ENCODE measurements at places on chromosomes 6 and 20.

DNA sequence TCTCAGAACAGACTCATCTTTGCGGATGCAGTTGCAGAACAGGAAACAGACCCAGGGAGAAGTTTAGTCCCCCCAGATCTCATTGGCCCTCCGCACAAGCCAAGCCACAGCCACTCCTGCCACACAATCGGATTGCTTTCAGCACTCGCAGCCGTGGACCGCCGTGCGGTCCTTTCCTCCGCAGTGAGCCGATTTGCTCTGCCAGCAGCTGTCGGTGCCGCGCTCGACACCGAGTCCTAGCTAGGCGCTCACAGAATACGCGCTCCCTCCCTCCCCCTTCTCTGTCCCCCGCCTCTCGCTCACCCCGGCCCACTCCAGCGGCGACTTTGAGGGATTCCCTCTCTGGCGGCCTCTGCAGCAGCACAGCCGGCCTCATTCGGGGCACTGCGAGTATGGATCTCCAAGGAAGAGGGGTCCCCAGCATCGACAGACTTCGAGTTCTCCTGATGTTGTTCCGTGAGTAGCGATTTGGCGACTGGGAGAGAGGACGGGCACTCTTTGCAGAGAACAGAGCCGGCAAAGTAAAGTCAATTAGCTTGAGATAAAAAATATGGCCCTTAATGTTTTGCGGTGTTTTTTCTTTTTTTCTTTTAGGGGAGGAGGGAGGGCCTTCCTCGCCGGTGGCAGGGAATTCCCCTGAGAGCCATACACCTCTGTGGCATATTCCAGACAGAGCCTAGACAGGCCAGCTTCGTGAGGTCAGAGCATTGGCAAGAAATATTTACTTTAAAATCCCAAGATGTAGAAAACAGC is at the start of gene LAMP5:
Gene LAMP5, plus strand, starts transcription at position 130 of the 753 bp plus-strand sequence. Its CDS starts 263 bp downstream, at position 393.
- no peak for DNase-seq

DNA sequence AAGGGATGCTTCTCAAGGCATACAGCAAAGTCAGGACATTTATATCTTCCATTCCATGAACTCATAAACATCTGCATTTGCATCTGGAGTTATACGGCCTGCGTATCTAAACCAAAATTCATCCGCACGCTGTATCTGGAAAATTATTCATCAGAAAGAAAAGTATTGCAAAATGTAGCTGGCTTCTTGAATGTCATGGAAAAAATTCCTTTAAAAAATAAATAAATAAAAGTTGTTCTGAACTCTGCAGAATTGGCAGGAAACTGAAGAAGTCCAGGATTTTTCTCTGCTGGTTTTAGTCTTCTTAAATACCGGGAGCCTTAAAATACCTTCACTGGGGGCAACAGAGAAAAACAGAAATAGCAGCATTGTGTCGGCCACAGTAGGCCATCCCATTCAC is 23.7 kb upstream of the FOXF2 start:
- DNase-seq: no peak

GRCh38 chr6:145603424-145603833 is 131.9 kb downstream of the EPM2A start:
- DNase-seq: no peak

- no peak for DNase-seq
Measured at GRCh38 chr20:31473331-31474096, 1.4 kb downstream of the DEFB124 start.

DNA sequence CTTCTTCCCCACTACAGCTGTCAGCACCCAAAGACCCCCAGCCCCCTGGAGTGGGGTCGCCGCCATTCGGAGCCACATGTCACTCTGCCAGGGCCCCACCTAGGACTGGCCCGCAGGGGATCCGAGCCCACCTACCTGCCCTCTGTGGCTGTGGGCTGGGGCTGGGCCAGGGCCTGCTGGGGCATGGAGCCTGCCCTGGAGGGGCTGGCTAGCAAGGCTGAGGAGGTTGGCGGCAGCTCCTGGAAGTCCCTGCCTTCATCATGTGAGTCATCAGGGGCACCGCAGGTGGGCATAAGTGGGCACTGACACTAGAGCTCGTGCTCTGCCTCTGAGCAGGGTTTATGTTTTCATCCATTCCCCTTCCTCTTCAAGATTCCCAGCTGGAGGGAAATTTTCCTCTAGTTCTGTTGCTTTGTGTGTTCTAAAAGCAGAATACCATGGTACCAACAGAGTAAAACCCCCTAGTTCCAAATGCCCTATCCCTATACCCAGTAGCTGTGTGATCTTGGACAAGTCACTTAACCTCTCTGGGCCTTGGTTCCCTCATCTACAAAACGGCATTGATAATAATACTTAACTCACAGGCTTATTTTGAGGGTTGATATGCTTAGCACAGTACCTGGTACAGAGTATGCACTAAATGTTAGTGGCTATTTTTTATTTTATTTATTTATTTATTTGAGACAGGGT is 8.7 kb upstream of the FANCE start:
- DNase-seq: no peak

DNA sequence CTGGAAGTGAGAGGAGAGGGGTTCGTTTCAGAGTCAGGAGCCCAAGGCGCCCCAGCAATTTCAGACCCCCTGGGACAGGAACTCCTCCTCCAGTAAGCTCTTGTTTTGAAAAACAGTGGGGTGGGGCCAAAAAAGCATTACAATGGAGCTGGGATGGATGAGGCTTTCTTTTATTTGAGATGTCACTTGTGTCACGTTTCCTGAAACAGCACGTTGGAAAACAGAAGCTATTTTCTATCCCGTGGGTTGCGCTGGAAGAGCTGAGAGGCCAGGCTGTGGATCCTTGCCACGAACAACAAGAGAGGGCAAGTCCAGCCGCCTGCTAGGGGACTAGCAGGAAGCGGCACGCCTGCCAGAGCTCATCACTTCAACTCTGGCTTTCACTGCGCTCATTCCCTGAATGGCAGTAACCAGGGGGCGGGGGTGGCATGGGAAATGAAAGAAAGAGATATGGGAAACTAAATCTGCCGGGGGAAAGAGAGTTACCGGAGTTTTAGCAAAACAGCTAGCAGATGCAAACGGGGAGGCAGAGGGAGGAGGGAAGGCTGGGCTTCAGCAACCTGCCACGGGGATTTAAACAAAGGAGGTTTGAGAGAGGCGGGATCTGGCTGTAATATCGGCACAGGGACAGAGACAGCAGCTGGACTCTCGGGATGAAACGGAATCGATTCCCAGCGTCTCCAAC is 34.6 kb downstream of the GCNT2 start:
- DNase-seq: no peak

- no peak for DNase-seq
Measured at GRCh38 chr6:122347280-122347679, 52.2 kb upstream of the HSF2 start.

DNA sequence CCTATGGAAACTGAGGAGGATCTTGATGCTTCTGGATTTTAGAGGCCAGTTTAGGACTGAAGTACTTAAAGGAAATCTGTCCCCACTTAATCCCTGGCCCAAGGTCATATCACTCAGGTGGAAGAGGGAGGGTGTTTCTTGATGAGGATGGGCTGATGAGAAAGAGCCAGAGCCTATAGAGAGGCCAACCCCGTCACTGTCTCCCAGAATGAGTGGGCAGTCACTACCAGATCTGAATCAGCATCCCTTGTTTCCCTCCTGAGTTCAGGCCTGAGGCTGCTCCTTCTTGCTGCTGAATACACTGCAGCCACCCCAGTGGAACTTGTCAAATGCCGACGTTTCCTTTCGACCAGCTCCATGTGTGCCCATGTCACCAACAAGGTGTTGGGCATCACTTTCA is 14.8 kb downstream of the ARMC12 start:
- DNase-seq: no peak

DNA sequence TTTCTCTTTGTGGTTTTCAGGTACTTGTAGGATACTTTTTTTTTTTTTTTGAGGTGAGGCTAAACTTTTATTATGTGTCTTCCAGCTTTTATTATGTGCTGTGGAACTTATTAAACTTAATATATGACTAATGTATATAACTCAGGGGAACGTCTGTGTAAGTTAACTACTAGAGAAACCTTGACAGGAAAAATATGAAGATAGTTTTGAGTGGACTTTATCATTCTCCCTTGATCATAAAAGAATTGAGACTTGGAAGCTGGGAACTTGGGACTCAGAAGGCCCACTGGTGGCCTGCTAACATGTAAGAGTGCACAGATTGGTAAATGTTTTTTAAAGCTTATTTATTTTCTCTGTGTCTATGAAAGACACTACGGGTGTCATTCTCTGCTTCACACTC is 73.1 kb downstream of the CARMIL1 start:
- DNase-seq: no peak

DNA sequence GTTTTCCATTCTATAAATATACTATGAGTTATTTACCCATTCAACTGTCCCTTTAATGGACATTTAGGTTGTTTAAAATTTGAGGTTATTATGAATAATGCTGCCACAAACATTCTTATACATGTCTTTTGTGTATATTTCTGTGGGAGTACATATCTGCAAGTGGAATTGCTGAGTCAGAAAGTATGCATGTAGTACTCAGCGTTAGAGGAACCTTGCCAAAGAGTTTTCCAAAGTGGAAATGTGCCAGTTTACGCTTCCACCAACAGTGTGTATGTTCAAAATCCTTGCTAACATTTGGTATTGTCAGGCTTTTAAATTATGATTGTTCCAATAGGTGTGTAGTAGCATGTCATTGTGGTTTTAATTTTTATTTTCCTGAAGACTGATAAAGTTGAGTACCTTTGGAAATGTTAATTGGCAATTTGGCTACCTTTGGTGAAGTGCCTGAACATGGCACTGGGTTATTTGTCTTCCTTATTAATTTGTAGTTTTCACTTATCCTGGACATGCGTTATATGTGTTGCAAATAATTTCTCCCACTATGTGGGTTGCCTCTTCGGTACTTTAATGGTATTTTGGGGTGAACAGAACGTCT is 341.2 kb downstream of the CD83 start:
- DNase-seq: no peak

GRCh38 chr6:118506071-118506638 is 41.9 kb upstream of the PLN start:
- DNase-seq: no peak

GRCh38 chr6:62480544-62480943 is 194.5 kb upstream of the KHDRBS2 start:
- DNase-seq: no peak

DNA sequence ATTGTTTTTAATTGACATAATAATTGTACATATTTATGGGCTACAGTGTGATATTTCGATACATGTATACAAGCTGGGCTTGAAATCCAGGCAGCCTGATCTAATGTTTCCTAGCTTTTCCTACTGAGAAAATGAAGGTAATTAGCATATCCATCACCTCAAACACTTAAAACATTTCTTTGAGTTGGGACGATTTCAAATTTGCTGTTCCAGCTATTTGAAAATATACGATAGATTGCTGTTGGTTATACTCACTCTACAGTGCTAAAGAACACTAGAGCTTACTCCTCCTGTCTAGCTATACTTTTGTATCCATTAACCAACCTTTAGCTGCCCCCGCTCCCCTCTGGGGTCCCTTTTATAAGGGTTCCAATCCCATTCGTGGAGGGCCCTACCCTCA is 4.7 kb downstream of the LHFPL5 start:
- DNase-seq: no peak

DNA sequence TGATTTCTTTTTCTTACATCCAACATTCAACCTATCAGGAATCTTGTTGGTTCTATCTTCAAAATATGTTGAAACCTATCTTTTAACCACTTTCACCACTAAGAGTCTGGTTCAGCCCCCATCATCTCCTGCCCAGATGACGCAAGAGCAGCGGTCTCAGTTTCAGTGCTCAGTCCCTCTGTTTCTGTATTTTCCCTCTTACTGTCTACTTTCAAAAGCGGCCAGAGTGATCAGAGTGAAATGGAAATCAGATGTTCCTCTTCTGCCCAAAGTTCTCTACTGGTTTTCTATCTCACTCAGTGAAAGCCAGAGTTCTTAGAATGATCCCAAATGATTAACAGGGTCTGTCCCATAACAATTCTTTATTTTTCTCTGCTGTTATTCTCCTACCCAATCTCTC is 147.9 kb upstream of the PDE7B start:
- no peak for DNase-seq

DNA sequence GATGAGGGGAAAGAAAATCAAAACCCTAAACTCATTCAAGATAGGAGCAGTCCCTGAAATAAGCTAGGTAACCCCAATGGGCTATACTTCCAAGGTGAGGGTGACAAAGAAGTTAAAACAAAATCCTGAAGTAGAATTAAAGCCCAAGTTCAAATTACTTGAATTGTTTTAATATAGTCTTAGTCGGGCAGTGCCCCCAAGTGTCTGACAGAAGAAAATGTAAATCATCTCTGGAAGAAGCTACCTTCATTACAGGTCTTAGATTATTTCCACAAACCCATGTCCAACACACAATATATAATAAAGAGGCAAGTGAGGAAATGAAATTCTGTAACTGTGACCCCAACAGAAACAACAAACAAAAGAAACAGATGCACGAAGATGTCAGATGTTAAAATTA is 36.8 kb upstream of the L3MBTL3 start:
- DNase-seq: no peak

- no peak for DNase-seq
Measured at GRCh38 chr6:161414180-161414579, 140.3 kb upstream of the AGPAT4 start.

DNA sequence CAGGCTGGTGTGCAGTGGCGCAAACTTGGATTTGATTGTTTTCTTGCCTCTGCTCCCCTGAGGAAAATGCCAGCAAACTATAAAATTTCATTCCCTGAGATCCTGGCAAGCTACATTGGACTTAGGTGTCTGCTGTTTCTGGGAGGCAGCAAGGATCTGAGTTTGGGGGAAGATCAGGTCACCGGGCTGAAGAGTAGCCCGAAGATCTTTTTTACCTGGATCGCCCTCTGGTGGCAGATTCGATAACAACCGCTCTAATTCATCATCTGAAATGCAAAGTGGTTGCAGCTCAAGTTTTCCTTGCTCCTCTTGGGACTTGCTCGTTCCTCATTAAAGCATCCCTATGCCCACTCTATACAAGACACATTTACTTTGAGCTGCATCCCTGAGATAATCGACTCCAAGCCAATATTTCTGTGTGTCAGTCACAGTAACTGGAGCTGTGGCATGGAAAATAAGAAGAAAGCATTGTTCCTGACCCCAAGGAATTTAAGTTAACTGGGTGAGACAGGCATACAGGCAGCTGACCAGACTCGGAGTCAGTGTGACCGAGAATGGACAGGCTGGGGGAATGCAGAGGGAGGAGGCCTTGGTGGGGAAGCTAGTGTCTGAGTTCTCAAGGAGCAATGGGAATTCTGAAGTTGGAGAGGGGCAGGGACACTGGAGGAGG is 131.8 kb upstream of the PROKR2 start:
- DNase-seq: no peak

GRCh38 chr20:56516631-56517030 is 7.9 kb upstream of the FAM209A start:
- no peak for DNase-seq

GRCh38 chr6:3267162-3267561 is 8.4 kb downstream of the PSMG4 start:
- DNase-seq: no peak

- peak; percentile 80 for DNase-seq
Measured at GRCh38 chr6:107493158-107494057, 3.5 kb downstream of the SOBP start.

- DNase-seq: no peak
Measured at GRCh38 chr6:128284128-128284527, 236.3 kb downstream of the PTPRK start.

GRCh38 chr6:82068721-82069120 is 178.8 kb downstream of the IBTK start:
- no peak for DNase-seq

- DNase-seq: no peak
Measured at GRCh38 chr20:24478584-24478983, 9.2 kb downstream of the SYNDIG1 start.

- no peak for DNase-seq
Measured at GRCh38 chr6:75363304-75363703, 78.7 kb upstream of the TMEM30A start.
